ENCODE measurements at places on chromosomes 5 and 9.
A peak's percentile ranks its signal among the peaks of the same experiment; 100 is the strongest.

- no peak for DNase-seq
These were observed 174.9 kb upstream of the DMAC1 start for GRCh38 chr9:7974335-7974960.

DNA sequence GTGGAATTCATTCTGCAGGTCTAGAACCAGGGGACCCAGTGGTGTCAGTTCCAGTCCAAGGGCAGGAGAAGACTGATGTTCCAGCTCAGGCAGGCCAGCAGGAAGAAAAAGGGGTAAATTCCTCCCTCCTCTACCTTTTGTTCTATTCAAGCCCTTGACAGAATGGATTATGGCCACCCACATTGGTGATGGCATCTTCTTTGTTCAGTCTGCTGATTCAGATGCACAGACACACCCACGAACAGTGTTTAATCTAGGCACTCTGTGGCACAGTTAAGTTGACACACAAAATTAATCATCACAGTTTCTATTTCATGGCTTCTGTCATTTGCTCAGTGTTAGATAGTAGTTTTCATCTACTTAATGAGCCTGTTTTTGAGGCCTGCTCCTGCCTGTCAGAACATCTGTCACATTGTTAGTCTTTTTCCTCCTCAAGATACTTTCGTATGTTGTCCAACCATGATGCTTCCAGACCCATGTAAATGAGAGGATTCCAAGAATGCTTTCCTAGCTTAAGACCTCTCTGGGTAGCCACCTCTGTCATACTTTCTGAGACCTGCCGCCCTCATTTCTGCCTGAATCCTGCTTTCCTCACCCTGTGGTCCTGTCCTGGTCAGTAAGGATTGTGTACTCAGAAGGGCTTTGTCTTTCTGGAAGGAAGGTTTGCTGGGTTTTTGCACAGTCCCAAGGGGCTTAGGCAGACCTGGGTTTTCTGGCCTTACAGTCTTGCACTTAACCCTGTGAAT is 72.5 kb downstream of the SPIN1 start:
- peak; percentile 64 for DNase-seq

- no peak for DNase-seq
These were observed 7.8 kb upstream of the TMEM268 start for GRCh38 chr9:114603248-114603647.

- peak; percentile 69 for DNase-seq
These were observed 22.0 kb downstream of the ENHO start for GRCh38 chr9:34500623-34501267.

DNA sequence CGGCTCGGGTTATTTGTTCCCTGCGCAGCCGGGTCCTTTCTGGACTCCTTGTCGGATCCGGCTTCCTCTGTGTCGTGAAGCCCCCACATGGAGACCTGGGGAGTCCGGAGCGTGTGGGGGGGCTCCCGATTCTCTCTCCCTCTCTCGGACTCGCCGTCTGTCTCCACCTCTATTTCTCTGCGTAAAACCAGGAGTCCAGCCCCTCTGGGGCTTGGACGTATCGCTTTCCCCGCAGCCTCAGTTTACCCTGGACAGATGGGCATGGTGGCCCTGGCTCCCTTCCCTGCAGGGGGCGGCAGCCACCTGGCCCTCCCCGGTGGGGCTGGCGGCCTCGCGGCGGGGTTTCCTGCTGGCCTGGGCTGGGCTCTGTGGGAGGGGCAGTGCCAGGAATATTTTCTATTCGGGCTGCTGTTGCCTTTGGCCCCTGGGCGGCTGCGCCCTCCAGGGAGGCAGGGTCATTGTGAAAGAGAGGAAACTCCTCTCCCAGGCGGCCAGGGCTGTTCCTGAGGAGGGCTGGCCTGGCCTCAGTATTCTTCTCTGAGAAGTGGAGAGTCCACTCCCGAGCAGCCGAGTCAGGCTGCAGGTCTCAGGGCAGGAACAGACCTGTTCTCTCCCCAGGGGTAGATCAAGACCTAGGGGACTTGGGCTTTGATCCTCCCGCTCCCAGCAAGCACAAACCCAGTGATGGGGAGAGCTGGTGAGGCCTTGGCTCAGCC is 665 bp downstream of the ASS1 start:
- DNase-seq = peak; percentile 78

DNA sequence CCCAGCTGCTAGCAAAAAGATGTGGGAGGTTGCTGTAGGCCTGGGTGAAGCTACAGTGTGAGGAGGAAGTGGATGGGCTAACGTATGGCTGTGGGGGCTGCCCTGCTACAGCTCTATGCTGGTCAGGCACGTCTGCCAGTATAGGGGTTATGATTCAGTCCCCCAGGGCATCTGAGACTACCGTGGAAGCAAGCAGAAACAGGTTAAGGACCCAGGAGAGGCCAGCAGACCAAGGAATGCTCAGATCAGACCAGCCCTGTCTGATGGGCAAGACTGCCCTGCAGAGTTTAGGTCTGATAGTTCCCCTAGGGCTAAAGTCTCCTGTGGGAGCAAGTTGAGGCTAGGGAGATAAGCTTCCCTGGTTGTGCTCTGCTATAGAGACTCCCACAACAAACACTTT is 416.1 kb upstream of the CTNND2 start:
- peak; percentile 64 for DNase-seq
